WTC11 (cell line): ENCODE measurements at places on chromosomes 13 and 19.

GRCh38 chr13:110677731-110678545, 28.0 kb downstream of the CARS2 start:
- DNase-seq, result no peak

- DNase-seq, result peak; percentile 50
These were observed 102.5 kb downstream of the GADD45B start for GRCh38 chr19:2578391-2578890.

DNA sequence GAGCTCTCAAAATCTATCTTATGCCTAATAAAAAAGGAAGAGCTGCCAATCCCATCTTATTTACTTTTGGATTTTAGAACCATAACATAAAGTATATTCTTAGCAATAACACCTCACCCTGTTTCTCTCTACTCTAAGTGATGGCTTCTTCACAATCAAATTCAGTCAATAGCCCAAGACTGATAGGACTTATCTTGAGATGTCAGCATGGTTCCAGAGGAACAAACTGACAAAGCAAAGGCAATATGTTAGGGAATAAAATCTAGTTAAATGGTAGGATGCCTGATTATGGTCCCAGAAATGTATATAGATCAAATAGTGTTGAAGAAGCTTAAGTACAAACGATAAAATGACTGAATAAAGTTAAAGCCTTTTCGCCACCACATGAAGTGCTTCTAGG, 36.3 kb downstream of the DACH1 start:
- DNase-seq, result no peak

- DNase-seq, result no peak
These were observed 684.7 kb upstream of the SLITRK5 start for GRCh38 chr13:86986448-86986847.
